ENCODE measurements at places on chromosomes 16 and 17.

- no peak for DNase-seq
Measured at GRCh38 chr16:71311553-71312158, 22.5 kb upstream of the CMTR2 start.

DNA sequence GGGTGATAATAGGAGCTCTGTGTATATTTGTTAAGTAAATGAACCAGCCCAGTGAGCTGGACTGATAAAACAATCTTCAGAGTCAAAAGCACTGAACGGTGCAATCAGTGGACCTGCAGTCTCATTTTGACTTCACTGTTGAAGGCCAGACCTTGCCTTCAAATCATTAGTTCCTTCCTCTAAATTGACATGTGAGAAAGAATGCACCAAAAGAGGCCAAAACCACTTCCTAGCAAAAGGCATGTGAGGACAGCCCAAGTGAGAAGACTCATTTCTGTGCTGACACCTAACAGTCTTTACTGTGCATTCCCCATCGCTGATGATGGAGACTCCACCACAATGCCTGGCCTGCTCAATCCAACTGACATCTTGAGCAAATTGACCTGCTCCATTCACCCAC lies 10.6 kb downstream of the GTF3C1 start:
- DNase-seq: no peak

GRCh38 chr17:40072735-40073346 lies 10.1 kb downstream of the THRA start:
- no peak for DNase-seq

GRCh38 chr16:610513-611381 lies 20.0 kb upstream of the WFIKKN1 start:
- DNase-seq: no peak

- no peak for DNase-seq
Measured at GRCh38 chr17:82517230-82517865, 2.2 kb upstream of the FOXK2 start.

DNA sequence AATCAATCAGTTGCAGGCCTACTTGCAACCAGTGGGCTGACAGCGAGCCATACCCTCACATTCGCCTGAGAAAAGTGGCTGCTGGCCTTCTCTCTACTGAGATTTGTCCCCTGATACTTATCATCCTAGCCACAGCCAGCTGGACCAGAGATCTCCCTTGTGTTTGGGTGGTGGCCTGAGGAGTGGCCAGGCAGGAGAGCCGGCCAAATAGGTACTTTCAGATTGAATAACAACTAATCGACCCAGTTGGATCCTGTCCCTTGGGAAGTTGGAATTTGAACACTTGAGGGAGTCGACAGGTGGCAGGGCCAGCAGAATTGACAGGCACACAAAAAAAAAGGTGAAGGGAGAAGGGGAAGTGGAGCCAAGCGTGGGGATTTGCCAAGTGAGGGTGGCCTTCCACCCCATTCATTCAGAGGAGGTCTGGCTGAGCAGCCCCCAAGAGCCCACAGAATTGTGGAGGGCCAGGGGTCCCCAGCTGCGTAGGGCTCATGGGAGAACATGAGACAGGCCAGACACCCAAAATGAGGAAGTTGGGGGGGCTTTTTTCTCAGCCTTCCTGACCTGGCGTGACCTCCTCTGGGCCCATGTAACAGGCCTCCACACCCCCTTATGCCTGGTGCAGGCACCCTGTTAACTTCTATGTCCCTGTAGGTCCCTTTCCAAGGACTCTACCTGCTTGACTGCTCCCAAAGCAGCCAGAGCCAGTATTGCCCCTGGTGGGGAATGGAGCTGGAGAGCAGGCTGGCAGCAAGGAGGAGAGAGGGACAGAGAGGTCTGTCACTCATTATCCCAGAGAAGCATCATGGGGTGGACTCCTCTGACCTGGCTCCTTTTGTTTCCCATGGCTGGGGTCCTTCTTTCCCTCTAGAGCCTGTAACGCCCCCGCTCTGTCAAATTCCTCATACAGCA lies 2.9 kb upstream of the RANGRF start:
- no peak for DNase-seq

GRCh38 chr17:42027590-42027889 lies 7.7 kb downstream of the NKIRAS2 start:
- no peak for DNase-seq

DNA sequence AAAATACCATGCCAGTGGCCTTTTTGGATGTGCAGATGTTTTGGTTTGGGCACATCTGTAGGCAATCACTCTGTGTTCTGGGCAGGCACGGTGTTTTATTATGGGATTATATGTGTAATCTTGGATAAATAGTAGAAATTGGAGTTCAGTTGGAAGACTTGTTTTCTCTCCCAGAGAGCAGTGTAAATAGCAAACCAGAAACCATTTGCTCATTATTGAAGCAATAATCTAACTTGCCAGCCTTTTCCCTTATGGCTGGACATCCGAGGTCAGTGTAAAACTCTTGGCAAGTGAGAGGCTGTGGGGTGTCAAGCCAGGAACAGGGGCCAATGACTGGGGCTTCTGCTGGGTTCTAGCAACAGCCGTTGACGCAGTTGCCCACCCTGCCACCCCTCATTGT lies 69.9 kb downstream of the IRX3 start:
- no peak for DNase-seq

DNA sequence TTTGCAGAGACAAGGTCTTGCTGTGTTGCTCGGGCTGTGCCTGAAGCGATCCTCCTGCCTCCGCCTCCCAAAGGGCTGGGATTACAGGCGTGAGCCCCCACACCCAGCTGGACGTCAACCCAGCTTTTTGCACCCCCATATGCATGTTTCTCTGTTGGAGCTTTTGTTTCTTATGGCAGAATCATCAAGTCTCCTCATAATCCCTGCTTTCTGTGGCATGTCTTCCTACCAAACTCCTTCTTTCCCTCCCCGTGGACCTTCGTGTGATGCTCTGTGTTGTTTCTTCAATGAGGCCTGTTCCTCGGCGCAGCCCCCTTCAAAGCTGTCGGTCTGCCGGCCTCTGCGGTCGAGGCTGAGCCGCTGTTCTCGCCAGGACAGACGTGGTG lies 71.6 kb downstream of the METRNL start:
- no peak for DNase-seq

DNA sequence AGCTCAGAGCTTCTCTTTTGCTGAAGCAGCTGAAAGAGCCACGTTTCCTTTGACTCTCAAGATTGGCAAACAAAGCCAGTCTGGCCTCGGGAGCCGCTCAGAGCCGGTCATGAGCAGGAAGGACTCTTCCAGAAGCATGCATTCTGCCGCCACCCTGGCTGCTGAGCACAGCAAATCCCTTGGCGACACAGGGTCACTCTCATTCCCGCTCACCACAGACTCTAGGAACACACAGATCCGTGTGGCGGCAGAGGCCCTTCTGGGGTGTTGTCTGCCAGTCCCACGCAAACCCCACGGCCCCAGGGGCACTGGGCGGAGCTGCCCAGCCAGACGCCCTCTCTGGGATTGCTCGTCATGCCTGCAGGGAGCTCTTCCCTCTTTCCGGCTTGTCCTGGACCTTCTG lies 157.0 kb downstream of the C16orf95 start:
- DNase-seq: no peak

GRCh38 chr16:17657045-17657444 lies 186.3 kb upstream of the XYLT1 start:
- DNase-seq: no peak

GRCh38 chr17:21352221-21352980 lies 23.8 kb upstream of the KCNJ12 start:
- no peak for DNase-seq

GRCh38 chr17:40321524-40321929 lies 12.5 kb downstream of the RARA start:
- no peak for DNase-seq

DNA sequence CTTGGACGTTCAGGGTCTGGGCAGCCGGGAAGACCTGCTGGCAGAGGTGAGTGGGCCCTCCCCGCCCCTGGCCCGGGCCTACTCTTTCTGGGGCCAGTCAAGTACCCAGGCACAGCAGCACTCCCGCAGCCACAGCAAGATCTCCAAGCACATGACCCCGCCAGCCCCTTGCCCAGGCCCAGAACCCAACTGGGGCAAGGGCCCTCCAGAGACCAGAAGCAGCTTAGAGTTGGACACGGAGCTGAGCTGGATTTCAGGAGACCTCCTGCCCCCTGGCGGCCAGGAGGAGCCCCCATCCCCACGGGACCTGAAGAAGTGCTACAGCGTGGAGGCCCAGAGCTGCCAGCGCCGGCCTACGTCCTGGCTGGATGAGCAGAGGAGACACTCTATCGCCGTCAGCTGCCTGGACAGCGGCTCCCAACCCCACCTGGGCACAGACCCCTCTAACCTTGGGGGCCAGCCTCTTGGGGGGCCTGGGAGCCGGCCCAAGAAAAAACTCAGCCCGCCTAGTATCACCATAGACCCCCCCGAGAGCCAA lies 8.6 kb upstream of the ABCC3 start:
- no peak for DNase-seq

GRCh38 chr17:74082886-74083285 lies 120.6 kb upstream of the RPL38 start:
- DNase-seq: no peak
